Non-pigmented ciliary epithelial cell (primary cell): ENCODE measurements at places on chromosomes 13 and 19.

- no peak for DNase-seq
These were observed 5.4 kb downstream of the FUT5 start for GRCh38 chr19:5864725-5865486.

DNA sequence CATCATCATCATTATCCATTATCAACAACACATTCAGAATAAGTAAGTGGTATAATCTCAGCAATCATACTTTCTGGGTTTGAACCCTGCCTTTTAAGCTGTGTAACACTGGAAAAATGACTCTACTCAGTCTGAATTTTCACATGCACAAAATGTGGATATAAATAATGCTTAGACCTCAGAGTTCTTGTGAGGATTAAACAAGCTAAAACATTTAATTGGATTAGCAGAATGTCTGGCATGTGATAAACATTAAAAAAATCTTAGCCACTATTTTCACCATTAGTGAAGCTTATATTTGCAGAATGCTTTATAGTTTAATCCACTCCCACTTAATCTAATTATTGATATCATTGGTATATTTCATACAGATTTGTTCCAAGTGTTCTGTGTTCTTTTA is 412.3 kb downstream of the RFC3 start:
- no peak for DNase-seq

DNA sequence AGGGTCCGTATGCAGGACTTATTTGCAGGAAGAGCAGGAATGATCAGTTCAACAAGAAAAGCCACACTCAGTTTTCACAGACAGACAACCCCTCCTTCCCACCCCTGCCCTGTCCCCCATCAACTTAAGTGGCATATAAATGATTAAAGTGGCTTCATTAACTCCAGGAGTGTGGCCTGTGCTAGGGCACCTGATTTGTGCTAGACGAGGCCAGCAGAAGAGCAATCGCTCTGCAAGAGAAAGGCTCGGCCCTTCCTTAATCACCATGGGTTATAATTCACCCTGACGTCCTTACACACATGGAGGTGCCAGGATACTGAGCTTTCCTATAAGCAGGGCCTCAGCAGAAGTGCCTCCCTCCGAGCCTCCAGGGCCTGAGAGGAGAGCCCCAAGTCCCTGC is 14.6 kb downstream of the C19orf12 start:
- no peak for DNase-seq

GRCh38 chr19:35030257-35031071 is at the start of gene SCN1B:
Gene SCN1B (plus strand): TSS chr19:35030470. CDS start chr19:35030821, 351 bp downstream.
- DNase-seq, result no peak

GRCh38 chr19:44637390-44637764 is 6.3 kb upstream of the PVR start:
- no peak for DNase-seq

DNA sequence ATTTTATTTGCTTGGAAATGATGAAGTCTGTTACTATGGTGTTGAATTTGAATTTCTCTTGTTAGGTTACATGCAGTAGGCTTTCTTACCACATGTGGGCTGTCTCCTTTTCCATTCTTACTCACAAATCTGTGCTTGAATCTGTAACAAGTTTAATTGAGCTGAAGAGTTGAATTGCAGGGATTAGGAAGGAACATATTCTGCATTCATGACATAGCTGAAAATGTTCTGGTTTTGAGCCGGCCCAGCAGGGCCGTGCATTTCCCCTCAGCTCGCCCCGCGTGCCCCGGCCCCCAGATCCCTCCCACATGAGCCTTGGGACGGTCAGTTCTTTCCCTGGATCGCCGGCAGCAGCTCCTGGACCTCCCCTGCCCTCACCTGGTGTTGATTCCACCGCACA is 28.1 kb downstream of the TFDP1 start:
- no peak for DNase-seq

GRCh38 chr19:38665219-38665931 is 17.9 kb downstream of the ACTN4 start:
- no peak for DNase-seq

- no peak for DNase-seq
These were observed 739 bp upstream of the ILF3 start for GRCh38 chr19:10653482-10653731.

DNA sequence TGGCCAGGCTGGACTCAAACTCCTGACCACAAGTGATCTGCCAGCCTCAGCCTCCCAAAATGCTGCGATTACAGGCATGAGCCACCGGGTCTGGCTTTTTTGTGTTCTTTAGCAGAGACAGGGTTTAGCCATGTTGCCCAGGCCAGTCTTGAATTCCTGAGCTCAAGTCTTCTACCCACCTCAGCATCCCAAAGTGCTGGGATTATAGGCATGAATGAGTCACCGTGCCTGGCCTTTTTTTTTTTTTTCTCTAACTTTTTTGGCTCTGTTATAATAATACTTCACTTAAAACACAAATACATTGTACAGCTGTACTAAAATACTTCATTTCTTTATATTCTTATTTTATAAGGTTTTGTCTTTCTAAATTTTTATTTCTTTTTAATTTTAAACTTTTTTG is 599.5 kb upstream of the PCDH9 start:
- DNase-seq, result no peak

DNA sequence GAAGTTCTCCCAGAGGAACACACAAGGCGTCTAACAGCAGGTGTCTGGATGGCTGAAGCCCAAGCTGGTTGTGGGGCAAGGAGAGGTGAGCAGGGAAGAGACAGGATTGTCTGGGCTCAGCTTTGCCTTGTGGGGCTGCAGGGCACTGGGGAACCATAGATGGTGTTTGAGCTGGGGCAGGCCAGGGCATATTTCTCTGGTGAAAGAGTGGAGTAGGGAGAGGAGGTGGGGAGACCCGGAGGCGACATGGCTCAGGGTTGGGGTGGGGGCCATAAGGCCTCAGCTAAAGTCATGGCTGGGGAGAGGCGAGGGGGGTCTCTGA is 5.4 kb upstream of the PALM start:
- DNase-seq, result no peak

GRCh38 chr19:54470991-54471782 is 1.9 kb downstream of the CDC42EP5 start:
- DNase-seq, result no peak

GRCh38 chr13:77565635-77566034 is 30.1 kb downstream of the SCEL start:
- DNase-seq, result no peak

DNA sequence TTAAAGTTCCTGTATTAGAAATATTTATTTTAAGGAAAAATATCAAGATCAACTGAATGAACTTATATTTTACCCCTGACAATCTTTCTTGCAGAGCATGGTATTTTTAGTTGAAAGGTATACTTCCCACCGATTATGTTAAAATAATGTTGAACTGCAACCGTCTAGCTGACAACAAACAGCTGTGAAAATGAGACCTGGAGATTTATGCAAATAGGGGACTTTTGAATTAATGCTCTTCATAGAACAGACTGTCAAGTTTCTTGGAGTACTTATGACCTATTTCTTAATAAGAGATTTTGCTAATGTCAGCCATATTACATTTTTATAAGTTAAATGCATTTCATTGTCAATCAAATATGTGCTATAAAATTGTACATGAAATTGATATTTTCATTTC is 210.9 kb downstream of the NALCN start:
- no peak for DNase-seq

DNA sequence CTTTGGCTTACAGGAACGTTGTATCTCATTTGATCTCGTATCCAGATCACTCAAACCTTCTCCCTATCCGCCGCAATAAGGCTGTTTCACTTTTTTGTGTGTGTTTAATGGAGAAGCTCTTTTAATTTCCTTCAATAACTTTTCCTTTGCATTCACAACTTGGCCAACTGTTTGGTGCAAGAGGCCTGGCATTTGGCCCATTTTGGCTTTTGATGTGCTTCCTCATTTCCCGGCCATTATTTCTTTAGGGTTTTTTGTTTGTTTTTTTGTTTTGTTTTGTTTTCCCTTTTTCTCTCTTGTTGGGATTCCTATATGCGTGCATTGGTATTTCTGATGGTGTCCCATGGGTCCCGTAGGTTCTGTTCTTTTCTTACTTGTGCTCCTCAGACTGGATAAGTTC is 6.1 kb upstream of the UPF3A start:
- DNase-seq, result no peak

DNA sequence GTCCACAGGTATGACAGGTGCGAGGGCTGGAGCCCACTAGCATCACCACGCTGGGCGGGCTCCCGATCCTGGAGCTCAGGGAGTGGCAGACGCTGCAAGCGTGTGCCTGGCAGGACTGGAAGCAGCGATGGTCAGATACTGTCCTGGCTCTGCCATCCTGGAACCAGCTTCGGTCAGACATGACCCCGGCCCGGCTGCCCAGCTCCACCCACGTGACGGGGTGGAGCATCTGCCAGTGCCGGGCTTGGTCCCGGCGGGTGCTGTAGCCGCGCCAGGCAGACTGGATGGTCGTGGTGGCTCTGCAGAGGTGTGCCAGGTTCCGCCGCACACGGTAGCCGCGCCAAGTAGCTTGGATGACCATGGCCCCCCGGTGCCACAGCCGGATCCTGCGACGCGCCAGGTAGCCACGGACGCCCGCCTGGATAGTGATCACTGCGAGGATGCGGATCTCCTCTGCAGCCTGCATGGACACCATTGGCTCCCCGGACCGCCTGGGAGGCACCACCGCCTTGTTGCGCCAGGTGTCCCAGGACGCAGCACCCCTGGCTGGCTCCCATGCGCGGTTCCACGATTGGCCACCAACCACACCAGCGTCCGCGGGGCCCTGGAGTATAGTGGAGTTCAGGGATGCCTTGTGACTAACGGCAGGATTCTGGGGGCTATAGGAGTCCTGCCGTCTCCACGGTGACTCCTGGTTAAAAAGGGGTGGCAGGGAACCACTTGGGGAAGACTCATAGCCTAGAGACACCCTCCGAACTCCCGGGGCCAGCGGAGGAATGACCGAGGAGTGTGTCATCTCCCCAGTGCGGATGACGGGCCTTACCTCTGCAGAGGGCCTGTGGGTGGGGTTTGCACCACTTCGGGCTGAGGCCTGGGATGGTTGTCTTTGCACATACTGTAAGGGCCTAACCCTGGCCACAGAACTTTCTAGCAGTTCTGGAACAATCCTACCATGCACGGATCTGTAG is 16.5 kb downstream of the IQCN start:
- DNase-seq, result no peak

- DNase-seq, result no peak
These were observed 561.0 kb upstream of the KLF12 start for GRCh38 chr13:74695021-74695800.

- DNase-seq, result no peak
These were observed 112.5 kb downstream of the SOX1 start for GRCh38 chr13:112179421-112179820.

DNA sequence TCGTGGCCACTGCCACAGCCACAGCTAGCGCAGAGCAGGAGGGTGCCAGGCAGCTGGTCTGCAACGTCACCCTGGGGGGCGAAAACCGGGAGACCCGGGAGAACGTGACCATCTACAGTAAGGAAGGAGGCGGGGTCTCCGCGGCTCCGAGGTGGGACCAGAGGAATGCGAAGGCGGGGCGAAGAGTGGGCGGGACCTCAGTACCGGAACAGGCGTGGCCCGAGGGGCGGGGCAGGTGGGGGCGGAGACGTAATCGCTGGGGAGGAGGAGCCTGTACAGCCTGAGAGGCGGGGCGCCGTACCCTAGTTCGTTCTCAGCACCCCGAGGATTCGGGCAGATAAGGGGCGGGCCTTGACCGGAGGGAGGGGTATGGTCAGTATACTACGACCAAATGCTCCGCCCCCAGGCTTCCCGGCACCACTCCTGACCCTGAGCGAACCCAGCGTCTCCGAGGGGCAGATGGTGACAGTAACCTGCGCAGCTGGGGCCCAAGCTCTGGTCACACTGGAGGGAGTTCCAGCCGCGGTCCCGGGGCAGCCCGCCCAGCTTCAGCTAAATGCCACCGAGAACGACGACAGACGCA is 2.5 kb downstream of the ICAM5 start:
- DNase-seq, result no peak

GRCh38 chr13:107205318-107206104 is 637.6 kb upstream of the ARGLU1 start:
- no peak for DNase-seq

DNA sequence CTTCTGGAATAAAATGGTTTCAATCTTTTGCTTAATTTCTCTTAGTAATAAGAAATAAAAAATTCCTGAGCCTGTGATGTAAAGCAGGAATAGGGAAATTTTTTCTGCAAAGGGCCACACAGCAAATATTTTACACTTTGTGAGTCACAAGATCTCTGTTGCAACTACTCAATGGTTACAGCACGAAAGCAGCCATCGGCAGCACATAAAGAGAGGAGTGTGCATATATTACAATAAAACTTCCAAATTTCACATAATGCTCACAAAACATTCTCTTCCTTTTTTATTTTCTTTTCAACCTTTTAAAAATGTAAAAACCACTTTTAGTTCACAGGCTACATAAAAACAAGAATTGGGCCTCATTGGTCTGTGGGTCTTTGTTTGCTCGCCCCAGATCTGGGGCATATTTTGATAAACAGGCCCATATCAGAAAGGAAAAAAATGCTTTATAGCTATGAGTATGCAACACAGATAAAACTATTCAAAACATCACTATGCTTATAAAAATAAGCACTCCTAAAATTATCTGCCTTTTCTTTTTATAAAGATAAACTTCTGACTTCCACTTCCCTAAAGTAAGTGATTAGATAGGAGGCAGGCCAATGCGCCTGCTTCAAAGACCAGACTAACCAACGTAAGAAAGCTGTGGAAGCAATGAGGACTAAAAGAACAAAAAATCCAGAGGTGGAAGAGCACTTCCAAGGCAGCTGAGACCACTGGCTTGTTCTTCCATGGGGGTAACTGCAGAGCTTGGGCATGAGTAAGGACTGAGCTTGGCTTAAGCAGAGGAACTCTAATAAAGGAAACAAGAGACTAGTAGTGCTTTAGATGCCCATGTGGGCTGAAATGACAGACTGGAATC is 26.5 kb downstream of the MYCBP2 start:
- peak; percentile 55 for DNase-seq

- no peak for DNase-seq
These were observed 291.4 kb downstream of the DCLK1 start for GRCh38 chr13:35839806-35840205.

GRCh38 chr19:21704320-21704719 is 63.1 kb downstream of the ZNF100 start:
- DNase-seq, result no peak

- no peak for DNase-seq
These were observed 320.6 kb downstream of the FOXO1 start for GRCh38 chr13:40345654-40346372.

- DNase-seq, result no peak
These were observed 486.5 kb upstream of the KLF12 start for GRCh38 chr13:74620711-74621110.

DNA sequence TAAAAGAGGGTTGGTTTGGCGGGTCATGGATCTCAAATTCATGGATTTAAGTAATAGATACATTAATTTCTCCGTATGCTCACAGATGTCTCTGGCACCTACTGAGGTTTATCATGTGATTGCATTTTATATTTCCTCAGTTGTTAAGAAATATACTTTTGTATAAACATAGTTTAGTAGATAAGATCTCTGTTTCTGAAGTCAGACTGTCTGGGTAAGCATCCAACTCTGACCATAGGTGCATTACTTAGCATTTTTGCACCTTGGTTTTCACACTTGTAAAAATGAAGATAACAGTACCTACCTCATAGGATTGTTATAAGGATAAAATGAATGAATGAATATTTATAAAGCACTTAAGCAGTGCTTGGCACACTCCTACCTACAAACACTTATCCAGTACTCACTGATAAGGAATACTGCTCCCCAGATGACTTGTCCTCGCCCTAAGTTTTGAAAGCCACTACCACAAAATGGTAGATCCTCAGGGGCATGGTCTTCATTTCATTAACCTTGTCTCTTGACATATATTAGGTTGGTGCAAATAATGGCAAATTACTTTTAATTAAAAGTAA is 26.5 kb downstream of the COMMD6 start:
- no peak for DNase-seq

GRCh38 chr13:19737844-19738557 is 44.7 kb downstream of the PSPC1 start:
- DNase-seq, result peak; percentile 11
